Activated CD4-positive, alpha-beta memory T cell treated with anti-CD3 and anti-CD28 coated beads for 36 hours (primary cell): ENCODE measurements at places on chromosomes 5 and 9.

GRCh38 chr5:133814152-133814551 is 154.3 kb downstream of the C5orf15 start:
- peaks cover 2% of the 10 kb centered on the region for H3K4me1 ChIP-seq
- H3K27ac ChIP-seq = no peak overlapping the region
- H3K4me3 ChIP-seq = no peak overlapping the region
- H3K36me3 ChIP-seq = no peaks in the 10 kb centered on the region
- no peak for DNase-seq

GRCh38 chr9:18692268-18692667 is 218.3 kb downstream of the ADAMTSL1 start:
- H3K4me1 ChIP-seq = no peaks in the 10 kb centered on the region
- no peak for DNase-seq
- no peaks in the 10 kb centered on the region for H3K27me3 ChIP-seq
- H3K27ac ChIP-seq = no peak overlapping the region

DNA sequence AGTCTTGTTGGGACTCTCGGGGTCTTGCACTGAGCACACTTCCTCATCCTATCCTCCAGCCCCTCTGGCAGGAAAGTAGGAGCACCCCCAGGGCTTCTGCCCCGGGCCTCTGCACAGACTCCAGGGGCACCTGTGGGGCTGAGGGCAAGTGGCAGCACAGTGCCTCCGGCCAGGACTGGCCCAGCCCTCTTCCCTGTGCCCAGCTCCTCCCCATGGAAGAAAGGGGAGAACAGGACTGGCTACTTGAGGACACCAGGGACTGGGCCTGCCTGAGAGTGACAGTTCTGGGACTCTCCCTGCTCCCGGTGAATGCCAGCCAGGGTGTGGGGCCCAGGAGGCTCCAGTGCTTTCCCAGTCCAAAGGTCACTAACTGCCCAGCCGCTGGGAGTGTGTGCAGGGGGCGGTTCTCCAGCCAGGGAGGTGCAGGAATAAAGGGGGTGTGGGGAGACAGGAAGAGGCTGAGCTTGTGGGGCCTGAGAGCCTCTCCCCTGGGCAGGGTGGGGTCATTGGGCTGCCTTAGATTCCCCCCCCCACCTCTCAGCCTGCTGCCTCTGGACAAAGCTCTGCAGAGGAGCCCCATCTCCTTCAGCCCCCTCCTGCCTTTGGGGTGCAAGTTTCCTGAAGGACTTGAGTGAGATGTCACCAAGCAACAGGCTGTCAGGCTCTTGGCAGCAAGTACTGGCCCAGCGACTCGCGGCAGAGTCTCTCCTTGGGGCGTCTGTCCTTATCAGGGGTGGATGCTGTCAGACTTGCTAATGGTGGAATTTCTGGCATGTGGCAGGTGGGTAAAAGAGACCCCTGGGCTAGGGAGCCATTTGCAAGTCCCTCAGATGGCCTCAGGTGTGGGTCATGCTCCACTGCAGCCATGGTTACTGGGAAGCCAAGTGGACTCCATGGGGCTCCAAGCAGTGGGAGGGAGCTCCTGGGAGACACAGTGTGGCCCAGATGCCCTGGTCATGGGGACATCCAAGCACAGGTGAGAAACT is 19.1 kb upstream of the JADE2 start:
- DNase-seq = no peak
- no peaks in the 10 kb centered on the region for H3K27me3 ChIP-seq
- peaks cover 51% of the 10 kb centered on the region for H3K4me1 ChIP-seq
- H3K27ac ChIP-seq = no peak overlapping the region
- no peak overlapping the region for H3K4me3 ChIP-seq

DNA sequence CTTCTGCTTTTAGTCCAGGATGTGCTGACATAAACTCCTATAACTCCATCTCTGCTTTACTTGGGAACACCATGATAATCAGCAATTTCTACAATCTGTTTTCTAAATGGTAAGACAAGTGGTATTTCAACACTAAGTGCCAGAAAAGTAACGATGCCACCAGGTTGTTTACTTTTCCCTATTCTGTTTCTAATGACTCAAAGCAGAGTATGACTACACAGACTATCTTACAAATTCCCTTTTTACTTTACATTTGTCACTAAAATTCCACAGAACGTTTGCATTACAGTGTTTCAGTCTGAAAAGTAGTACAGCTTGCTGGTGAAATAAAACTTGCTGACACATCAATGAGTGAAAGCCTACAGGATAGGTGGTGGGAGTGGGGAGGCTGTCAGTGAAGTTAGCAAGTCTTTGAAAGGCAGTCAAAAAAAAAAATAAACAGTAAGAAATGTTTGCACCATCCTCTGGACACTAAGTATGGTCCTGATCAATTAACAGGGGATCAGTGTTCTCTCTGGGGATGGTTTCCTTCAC is 186.5 kb downstream of the LURAP1L start:
- H3K27ac ChIP-seq = no peak overlapping the region
- no peaks in the 10 kb centered on the region for H3K27me3 ChIP-seq
- no peak overlapping the region for H3K4me3 ChIP-seq
- H3K4me1 ChIP-seq = no peaks in the 10 kb centered on the region

DNA sequence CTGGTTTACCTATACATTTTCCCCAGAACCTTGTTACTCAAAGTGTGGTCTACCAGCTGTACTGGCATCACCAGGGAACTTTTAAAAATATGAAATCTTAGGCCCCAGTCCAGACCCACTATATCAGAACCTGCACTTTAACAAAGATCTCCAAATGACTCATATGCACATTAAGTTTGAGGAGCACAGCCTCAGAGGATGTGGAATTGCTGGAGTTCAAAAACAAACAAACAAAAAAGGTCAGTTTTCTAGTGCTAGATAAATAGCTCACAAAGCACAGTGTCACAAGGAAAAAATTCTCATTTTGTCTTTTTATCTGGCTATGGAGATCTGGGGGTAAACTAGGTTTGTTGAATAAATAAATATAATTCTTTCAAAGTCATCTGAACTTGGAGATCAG is 68.9 kb upstream of the ANKRD55 start:
- H3K27ac ChIP-seq = no peak overlapping the region
- DNase-seq = no peak
- no peaks in the 10 kb centered on the region for H3K27me3 ChIP-seq
- H3K4me1 ChIP-seq = peaks cover 6% of the 10 kb centered on the region
- H3K36me3 ChIP-seq = peaks cover 5% of the 10 kb centered on the region

DNA sequence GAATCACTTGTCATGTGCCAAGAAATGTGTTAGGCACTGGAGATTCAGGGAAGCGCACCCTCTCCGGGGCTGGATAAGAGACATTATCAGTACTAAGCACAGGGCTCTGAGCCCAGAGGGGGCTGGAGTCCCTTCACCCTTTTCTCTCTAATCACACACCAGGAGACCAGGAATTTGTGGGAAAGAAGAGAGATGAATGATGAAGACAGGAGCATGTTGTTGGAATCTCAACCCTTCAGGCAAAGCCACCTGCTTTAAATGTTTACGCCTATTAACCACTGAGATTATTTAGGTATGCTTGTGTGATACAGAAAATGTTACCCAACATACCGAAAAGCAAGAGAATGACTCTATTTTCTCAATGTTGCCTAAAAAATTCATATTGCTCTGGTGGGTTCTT is 119.8 kb downstream of the ENTREP1 start:
- H3K27me3 ChIP-seq = peaks cover 3% of the 10 kb centered on the region
- no peaks in the 10 kb centered on the region for H3K4me1 ChIP-seq
- no peaks in the 10 kb centered on the region for H3K36me3 ChIP-seq
- no peak for DNase-seq
- H3K4me3 ChIP-seq = no peak overlapping the region

DNA sequence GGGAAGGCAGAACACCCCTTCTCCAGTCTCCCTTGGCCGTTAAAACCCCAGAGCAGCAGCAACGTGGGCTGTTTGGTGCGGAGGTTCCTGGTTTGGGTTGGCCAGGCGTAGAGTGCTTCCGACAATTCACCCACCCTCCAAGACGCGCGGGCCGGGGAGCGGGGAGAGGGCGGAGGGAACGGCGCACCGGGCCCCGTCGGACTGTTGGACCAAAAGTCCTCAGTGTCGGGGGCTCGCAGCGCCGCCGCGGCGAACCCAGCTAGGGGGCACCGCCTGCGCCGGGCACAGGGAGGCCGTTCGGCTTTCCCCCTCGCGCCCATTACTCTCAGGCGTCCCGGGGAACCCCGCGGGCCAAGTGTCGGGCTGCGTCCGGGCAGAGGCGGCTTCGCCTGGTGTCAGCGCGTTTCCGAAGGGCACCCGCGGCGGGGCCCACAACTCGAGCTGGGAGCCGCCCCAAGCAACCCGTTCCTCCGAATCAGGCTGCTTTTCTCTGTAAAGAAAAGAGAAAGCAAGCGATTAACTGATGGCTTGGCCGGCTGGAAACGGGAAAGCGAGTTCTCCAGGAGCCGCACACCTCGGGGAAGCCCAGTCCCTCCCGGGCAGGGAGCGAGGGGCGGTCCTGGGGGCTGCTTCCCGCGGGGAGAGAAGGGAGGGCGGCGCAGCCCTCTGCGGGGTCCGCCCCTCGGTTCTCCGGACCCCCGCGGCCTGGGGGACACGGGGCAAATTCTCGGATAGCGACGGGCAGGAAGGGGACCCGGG is 145.5 kb downstream of the ERCC6L2 start:
- H3K36me3 ChIP-seq = no peaks in the 10 kb centered on the region
- H3K27me3 ChIP-seq = peaks cover 12% of the 10 kb centered on the region
- peak overlapping the region; percentile 61 for H3K27ac ChIP-seq
- peaks cover 52% of the 10 kb centered on the region for H3K4me1 ChIP-seq

- no peak for DNase-seq
- no peak overlapping the region for H3K4me3 ChIP-seq
- H3K4me1 ChIP-seq = no peaks in the 10 kb centered on the region
Observed at GRCh38 chr9:89588271-89588879, 16.4 kb upstream of the GADD45G start.

- peak overlapping the region; percentile 94 for H3K4me3 ChIP-seq
- H3K27me3 ChIP-seq = no peaks in the 10 kb centered on the region
- peak overlapping the region; percentile 93 for H3K27ac ChIP-seq
- H3K36me3 ChIP-seq = peaks cover 26% of the 10 kb centered on the region
- DNase-seq = peak; percentile 87
Observed at GRCh38 chr5:179679014-179679674, 1.7 kb downstream of the CBY3 start.

- no peak overlapping the region for H3K27ac ChIP-seq
- H3K4me1 ChIP-seq = no peaks in the 10 kb centered on the region
- peak; percentile 69 for DNase-seq
- no peaks in the 10 kb centered on the region for H3K36me3 ChIP-seq
Observed at GRCh38 chr5:174327317-174327864, 281.9 kb downstream of the NSG2 start.

DNA sequence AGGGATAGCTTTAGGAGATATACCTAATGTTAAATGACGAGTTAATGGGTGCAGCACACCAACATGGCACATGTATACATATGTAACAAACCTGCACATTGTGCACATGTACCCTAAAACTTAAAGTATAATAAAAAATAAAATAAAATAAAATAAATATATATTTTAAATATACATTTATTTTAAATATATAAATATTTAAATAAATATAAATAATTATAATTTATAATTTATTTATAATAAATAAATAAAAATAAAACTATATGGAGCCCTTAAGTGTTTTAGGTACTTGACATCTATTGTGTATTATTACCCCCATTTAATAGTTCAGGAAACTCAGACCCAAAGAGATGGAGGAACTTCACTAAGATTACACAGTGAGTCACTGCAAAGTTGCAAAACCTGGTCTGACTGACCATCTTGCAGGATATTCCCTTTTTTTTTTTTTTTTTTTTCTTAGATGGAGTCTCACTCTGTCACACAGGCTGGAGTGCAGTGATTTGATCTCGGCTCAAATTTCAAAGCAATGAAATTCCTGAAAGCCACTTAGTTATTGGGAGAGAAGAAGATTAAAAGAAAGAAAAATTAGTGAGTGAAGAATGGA is 5.8 kb upstream of the C5orf52 start:
- H3K36me3 ChIP-seq = no peaks in the 10 kb centered on the region
- H3K4me1 ChIP-seq = peaks cover 9% of the 10 kb centered on the region
- H3K4me3 ChIP-seq = no peak overlapping the region
- no peak for DNase-seq
